ENCODE measurements at places on chromosomes 3 and 15. TPM values are rescaled to one million over a fixed set of nuclear protein-coding genes. Genes with fewer than 3 reads are reported as not detected.

DNA sequence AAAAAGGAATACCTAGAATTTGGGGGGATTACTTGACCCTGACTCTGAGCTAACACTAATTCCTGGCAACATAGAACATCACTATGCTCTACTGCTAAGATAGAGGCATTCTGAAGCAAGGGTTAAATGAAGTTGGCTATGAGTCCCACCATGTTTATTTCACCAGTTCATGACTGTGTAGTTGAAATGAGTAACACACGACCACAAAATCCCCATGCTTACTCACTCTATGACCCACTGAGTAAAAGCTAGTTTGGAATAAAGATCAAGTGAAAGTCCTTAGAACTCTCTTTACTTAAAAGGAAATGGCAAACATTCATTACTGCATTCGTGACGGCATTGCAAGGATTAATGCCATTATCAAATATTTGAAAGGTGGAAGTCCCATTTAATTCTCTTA is 47.4 kb downstream of the MRPL46 start:
- no peak for DNase-seq

GRCh38 chr3:15345608-15346137 is 13.3 kb upstream of the SH3BP5 start:
- no peak for DNase-seq

DNA sequence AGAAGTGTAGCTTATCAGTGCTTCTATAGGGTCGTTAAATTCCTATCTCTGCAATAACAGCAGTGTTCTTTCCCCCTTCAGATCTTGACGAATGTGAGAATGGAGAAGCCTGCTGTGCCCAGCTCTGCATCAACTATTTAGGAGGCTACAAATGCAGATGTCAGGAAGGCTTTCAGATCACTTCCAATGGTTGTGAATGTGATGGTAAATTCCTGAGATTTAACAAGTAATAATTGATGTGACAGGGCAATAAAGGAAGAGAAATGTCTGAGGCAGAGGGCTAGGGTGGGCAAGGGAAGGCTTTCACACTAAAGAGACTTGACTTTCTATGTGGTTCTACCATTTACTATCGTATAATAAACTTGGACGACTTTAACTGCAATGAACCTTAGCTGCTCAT is 711.7 kb upstream of the GOLIM4 start:
- DNase-seq: no peak

Gene TMCO5A
- not detected for polyA plus RNA-seq

GRCh38 chr3:84967767-84968581 is 9.2 kb downstream of the CADM2 start:
- DNase-seq: no peak

DNA sequence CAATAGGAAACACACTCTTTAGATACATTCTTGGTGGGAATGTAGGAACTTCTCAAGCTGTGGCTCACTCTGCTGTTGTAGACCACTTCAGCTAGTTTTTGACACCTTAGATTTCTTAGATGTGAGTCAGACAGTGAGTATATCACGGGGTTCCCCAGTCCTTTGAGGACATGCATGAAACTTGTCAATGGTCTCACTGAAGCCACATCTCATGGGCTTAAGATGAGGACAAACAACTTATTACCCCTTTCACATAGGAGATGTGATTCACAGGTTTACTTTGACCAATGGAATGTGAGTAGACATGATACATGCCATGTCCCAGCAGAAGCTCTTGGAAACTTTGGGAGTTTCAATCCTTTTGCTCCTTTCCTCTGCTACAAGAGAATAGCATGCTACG is 325.5 kb downstream of the CHST2 start:
- DNase-seq: no peak

- DNase-seq: peak; percentile 35
These were observed 305.9 kb downstream of the CACNA2D3 start for GRCh38 chr3:54427941-54428871.

Gene LRTM1
- polyA plus RNA-seq: not detected

Gene ZBED2
- polyA plus RNA-seq: not detected

Gene PRR23C
- polyA plus RNA-seq: not detected

Gene LMLN
- polyA plus RNA-seq: 8.5 TPM

Gene ZNF620
- polyA plus RNA-seq: 2.3 TPM

- DNase-seq: no peak
These were observed 73.7 kb upstream of the DLG1 start for GRCh38 chr3:197372047-197372661.

DNA sequence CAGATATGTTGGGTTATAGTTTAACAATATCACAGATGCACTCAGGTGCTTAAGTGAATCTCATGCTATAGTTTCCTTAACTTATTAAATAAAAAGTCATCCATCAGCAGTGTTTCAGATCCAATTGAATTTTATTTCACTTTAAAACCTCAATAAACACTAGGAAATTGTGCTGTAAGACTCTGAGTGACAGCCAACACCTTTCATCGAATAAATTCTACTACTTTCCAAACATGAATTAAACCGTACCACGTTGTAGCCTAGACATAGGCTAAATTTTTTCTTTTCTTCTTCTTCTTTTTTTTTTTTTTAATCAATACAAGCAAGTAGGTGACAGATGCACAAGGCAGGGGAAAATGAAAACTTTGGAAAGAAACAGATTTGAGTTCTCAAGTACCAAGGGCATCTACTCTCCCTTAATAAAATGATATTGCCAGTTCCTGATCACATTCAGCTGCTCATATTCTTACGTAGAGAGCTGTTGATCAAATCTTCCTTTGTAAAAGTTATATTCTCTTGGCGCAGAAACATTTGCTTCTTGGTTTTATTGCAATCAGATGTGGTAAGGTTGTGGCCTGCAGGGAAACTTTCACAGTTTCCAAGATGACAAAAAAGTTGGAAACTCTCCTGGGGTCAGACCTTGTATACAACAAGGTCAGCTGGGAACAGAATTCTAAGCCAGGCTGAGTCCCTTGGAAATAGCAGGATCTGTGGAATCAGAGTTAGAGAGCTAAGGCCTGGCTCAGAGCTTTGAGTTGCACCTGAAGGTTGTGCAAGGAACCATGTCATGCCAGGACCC is 147.7 kb downstream of the CD47 start:
- no peak for DNase-seq

Gene CLSTN2
- polyA plus RNA-seq: not detected

DNA sequence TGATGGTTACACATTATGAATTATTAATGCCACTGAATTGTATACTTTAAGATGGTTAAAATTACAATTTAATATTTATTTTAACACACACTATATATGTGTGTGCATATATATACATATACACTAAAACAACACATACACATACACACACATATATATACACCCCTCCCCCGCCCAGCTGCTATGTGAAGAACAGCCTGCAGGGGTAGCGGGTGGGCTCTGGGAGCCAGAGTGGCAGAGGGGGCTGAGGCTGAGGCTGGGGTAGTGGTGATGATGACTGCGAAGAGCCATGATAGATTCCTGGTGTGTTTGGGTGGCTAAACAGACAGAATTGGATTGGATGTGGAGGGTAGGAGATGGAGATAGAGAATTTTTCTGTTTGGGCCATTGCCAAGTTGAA is 39.4 kb upstream of the APEH start:
- no peak for DNase-seq

DNA sequence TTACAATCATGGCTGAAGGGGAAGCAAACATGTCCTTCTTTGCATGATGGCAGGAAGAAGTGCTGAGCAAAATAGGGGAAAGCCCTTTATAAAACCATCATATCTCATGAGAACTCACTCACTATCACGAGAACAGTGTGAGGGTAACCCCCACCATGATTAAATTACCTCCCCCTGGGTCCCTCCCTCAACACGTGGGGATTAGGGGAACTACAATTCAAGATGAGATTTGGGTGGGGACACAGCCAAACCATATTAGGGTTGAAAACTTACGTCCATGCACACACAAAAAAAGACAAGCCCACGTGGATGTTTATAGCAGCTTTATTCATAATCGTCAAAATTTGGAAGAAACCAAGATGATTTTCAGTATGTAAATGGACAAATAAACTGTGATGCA is 72.3 kb downstream of the RPL22L1 start:
- no peak for DNase-seq

- DNase-seq: no peak
These were observed 601.2 kb downstream of the FOXP1 start for GRCh38 chr3:70982284-70982683.

DNA sequence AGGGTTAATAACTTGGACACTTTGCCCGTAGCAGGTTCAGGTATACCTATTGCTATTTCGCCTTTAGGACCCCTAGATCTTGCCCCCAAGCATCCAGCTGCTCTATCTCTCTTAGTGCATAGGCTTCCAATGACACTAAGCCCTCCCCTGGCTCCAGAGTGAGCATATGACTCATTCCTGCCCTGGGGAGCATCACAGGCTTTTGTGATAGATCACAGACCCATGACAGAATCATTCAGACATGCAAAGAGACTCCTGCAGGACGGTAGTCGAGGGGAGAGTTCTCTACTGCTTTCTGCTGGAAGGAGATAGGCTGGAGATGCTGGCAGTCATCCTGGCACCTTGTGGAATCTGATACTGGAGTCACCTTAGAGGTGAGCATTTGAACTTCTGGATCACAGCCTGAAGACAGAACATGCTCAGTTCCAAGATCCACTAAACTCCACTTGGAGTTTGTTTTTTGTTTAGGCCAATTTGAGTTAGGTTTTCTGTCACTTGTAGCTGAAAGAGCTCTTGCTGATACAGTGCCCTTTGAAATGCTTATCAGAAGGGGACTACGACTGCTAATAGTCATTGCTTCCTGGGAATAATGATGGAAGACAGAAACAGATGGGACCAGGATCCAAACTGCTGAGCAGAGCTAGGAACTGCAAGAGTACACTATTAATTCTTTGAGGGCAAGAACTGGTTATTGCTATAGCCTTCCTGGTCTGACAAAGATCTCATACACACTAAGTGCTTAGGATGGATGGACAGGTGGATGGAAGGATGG is 11.0 kb downstream of the LYSMD2 start:
- DNase-seq: peak; percentile 74

DNA sequence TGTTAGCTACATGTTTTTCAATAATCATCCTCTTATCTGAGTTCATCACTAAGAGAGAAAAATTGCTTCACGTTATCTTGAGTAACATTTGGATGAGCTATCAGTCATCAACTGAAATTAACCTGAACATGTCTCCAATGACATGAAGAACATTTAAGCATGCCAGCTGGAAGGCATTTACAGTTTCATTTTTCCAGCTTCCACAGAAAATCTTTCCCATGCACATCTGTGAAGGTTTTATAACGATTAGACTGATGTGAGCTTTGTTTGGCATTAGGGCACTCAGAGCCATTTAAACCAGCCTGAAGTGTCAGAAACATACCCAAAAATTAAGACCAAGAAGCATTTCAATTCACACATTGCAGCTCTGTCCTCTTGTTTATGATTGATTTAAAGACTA is 235.8 kb upstream of the ARHGEF26 start:
- DNase-seq: no peak

Gene AMT
- polyA plus RNA-seq: 2.1 TPM

GRCh38 chr3:58038675-58039292 is 30.6 kb downstream of the FLNB start:
- DNase-seq: no peak

DNA sequence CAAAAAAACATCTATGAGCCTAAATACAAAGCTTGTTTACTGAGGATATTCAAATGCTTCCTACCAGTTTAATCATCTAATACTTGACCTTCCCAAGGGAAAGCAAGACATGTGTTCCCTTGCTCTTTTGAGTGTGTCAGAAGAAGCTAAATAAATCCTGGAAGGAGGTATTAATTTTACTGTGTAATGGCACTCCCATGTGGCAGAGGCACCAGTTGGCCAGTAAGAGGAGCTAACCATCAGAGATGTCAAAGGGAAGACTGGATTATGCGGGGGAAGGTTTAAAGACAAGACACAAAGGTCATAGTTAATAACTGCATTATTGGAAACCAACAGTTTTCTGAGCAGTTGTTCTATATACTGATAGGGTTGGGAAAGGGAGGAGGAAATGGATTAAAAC is 125.1 kb downstream of the SUCLG2 start:
- DNase-seq: no peak

DNA sequence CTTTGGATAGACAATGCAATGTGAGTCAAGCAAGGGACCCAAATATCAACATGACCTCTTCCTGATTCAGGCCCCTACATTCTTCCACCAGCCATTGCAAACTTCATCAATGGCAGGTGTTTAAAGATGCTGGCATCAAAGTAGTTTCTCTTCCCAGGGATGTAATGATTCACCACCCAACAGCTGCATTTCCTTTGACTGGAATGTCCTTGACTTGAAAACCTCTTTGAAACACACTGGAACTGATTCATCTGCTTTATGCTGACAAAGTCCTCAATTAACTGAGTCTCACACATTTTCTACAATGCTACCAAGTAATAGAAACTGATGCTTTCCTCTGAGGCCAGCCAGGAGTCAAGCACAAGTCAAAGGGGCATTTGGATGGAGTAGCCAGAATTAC is 385.5 kb downstream of the GBE1 start:
- DNase-seq: no peak

DNA sequence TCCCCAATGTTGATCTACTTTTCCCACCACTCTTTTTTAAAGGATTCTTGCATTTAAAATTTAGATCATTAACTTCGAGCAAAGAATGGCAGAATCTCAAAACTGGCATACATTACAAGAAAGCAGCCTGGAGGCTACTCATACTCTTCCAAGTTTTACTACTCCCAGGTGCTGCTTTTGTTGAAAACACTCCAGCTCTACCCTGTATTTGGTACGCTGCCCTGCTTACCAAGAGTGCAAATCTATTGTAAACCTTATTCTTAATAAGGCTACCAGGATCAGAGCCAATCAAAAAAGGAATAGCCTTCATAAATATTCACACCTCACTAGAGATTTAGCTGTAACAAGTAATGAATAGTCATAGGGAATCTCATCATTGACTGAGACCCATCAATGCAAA is 11.6 kb upstream of the CNTN3 start:
- DNase-seq: no peak

Gene SOX2
- not detected for polyA plus RNA-seq

- no peak for DNase-seq
These were observed 8.7 kb downstream of the GPR160 start for GRCh38 chr3:170046269-170047132.
